Stimulated activated CD8-positive, alpha-beta memory T cell treated with anti-CD3 and anti-CD28 coated beads, Interleukin-4, amount 100 ng/mL, for 24 hours (primary cell): ENCODE measurements at places on chromosomes 1 and 21.

DNA sequence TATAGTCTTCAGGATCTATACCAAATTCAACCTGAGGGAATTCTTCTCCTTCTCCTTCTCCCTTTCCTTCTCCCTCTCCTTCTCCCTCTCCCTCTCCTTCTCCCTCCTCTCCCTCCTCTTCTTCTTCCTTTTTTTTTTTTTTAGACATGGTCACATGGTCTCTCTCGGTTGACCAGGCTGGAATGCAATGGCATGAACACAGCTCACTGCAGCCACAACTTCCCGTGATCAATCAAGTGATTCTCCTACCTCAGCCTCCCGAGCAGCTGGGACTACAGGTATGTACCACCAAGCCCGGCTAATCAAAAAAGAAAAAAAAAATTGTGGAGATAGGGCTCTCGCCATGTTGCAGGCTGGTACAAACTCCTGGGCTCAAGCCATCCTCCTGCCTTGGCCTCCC is 51.5 kb downstream of the DNAI4 start:
- no peak for DNase-seq

DNA sequence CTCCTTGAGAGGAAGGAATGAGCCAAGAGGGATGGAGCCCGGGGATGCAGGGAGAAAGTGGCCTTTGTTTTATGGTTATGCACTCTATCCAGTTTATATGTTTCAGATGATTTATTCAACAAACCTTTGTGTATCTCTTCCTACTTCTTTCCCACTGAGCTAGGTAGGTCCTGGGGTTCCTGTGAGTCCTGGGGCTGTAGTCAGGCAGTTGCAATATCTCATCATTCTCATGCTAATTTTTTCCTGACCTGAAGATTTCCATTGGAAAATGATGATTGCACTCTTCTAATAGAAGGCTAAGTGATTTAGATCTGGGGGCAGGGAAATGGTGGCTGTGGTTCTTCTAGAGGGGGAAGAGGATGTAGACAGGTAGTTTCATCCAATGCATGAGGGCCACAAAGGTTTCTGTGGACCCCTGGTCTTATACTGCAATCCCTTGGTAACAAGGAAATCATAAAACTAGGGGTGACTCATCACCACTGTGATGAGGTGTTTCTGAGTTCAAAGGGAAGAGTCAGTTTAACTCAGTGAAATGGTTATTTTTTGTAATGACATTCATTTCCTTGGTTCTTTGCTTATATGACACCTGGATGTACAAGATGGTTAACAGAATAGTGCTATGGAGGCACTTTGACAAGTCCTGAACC is 20.2 kb downstream of the B3GALT5 start:
- no peak for DNase-seq

- DNase-seq: no peak
Measured at GRCh38 chr1:188463919-188464318, 1635.2 kb downstream of the PLA2G4A start.

DNA sequence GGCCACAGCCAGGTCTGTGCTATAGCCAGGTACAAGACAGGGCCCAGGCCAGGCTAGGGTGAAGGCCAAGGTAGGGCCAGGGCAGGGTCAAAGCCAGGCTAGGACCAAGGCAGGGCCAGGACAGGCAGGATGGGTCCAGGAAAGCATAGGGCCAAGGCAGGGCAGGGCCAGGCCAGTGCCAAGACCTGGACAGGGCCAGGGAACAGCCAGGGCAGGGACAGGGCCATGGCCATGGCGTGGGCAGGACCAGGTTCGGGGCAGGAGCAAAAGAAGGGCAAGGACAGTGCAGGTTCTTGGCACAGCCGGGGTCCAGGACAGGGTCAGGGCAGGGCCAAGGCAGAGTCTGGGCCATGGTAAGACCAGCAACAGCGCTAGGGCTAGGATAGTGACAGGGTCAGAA is 153.4 kb downstream of the LIPI start:
- no peak for DNase-seq

DNA sequence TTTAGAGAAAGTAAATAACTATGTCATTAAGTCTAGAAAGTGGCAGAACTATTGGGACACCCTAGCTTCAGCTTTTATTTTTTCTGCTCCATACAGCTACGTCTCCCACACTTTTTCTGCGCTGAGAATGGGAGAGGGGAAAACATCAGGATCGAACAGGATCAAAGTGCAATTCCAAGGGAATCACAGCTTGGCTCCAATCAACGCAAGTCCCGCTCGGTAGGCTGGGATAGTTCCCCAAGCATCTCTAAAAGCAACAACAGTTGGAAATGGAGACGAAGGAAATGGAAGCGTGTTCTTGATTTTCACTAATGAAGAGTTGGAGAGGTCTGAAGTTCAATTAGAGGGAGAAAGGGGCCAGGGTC is 536 bp downstream of the HMGCL start:
- DNase-seq: no peak

GRCh38 chr21:43306911-43307676 is 119.8 kb downstream of the SIK1 start:
- no peak for DNase-seq

DNA sequence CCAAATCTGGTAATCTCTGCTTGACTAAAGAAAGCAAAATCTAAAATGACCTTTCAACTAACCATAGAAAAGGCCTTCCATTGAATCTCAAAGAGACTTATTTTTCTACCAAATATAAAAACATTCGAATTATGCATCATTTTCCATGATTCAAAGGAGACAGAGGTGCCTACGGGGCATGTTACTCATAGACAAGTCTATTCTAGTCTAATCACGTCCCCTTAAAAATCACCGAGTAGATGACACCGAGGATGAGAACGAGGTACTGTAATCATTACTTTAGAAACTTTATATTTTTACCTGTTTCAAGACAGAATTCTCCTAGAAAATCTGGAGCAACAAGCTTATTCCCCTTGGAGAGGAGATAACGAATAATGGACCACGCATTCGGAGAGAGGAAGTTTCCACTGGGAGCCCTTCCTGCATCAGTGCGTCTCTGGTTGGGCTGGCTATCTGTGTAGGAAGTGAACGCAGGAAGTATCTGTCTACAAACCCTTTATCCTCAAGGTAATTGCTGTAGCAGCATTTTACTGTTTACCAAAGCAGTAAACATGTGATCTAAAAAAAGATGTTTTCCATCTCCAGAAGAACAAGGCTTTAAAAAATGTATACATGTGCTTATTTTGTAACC is 9.5 kb downstream of the ERG start:
- DNase-seq: no peak

- DNase-seq: no peak
Measured at GRCh38 chr1:25944986-25945385, 38.8 kb upstream of the STMN1 start.

DNA sequence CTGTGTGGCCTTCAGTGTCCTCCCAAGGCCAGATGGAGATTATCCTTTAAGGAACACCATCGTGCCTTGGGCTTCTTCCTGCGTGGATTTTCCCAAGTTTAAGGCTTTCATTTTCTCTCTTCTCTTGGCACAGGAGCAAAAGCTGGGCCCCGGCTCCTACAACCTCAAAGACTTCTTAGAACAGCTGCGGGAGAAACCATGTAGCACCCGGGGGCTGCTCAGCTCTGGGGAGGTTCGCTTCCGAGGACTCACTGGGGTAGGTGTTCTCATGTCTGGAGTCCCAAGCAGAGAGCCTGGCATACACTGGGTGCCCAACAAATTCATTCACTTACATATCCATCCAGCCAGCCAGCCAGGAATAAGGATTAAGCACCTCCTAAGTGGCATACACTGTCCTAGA is 6.6 kb upstream of the TTC22 start:
- no peak for DNase-seq

DNA sequence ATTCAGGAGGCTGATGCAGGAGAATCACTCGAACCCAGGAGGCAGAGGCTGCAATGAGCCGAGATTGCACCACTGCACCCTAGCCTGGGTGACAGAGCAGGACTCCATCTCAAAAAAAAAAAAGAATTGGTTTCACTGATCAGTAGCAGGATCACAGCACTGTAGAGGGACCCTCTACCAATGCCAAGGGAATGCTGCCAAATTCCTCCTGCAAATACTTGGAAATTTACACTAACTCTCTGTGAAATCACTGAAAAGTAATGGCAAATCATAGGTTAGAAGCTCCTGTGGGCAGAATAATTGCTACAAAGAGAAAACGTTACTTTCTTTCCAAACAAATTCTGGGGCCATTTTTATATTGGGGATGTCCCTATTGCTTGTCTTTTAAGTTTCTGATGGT is 6.7 kb upstream of the GPR25 start:
- DNase-seq: no peak

- no peak for DNase-seq
Measured at GRCh38 chr1:200062143-200062542, 34.6 kb downstream of the NR5A2 start.

GRCh38 chr1:1891349-1892078 is 627 bp upstream of the GNB1 start:
- peak; percentile 66 for DNase-seq

GRCh38 chr21:15495965-15496364 is 233.8 kb upstream of the USP25 start:
- no peak for DNase-seq
